SIG-M5 (cell line): ENCODE measurements at places on chromosomes 12 and 14.

DNA sequence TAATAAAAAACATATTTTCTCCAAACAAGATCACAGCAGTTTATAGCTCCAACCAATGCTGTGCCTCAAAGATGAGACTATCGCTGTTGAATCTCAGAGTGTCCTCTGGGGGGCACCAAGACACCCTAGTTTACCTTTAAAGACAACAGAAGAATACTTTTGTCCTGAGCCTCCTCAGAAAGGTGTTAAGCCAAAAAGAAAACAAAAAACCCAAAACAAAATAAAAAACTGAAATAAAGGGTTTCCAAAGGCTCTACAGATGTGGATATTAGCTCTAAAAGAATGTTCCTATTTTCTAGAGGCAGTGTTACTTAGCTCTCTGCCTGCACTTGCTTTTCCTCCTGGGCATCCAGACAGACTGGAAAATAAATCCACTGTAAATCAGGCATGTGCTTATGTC, 86.9 kb upstream of the TTC7B start:
- no peak for DNase-seq

DNA sequence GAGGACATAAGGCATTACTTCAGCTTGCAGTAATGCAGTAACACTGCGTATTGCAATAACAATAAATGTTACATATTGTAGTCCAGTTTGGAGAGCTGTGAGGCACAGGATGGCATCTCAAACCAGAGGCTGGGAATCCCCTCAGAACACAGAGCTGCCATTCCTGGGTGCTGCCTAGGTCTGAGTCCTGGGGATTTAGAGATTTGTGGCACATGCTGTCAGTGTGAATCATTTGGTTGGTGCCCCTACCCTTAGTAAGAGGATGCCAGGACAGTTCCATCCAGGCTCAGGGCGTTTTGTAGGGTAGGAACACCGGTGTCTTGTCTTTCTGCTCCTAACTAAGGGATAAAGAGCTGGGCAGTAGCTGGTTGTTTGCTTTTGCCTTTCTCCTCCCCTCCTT, 22.5 kb downstream of the ZFHX2 start:
- no peak for DNase-seq

GRCh38 chr12:90515199-90516175, 439.5 kb downstream of the CCER1 start:
- no peak for DNase-seq

DNA sequence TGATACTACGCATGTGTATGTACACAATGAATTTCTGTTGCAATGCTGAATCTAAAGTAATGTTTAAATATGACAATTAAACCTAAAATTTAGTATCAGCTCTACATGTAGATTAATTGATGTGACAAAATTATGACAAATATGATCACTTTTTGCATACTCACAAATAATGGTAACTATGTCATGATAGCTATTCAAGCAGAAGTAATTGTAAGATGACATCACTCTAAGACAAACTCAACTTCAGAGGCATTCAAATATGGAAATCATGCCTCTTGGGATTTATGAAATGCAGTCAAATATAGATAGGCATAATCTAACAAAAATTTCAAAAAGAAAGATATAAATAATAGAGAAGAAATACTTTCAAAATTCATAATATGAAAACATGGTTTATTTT, 571.7 kb upstream of the LRFN5 start:
- no peak for DNase-seq

DNA sequence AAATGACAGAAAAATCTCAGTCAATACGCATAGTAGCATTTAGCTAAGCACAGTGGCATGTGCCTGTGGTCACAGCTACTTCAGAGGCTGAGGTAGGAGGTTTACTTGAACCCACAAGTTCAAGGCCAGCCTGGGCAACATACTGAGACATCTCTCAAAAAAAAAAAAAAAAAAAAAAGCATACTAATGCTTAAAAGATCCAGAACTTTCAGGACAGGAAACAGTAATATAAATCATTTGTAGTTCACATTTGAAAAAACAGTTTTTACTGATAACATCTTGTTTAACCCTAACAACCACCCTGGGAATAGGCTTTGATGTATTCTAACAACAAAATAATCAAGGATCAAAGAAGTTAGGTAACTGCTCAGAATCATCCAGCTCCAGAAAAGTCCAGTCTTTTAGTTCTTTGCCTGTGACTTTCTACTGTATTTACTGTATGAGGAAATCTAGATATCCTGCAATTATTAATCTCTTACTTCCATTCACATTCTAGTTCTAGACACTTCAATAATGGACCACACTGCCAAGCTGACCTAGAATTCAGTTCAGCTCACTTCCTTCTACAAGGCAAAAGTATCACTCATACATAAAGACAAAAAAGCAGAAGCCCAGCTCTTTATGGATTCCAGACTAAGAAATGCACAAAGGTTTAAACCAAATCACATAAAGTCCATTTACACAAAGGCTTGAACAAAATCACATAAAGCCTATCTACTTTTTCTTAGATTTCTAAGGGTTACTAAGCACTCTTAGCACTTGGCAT, 28.5 kb downstream of the PAWR start:
- no peak for DNase-seq

DNA sequence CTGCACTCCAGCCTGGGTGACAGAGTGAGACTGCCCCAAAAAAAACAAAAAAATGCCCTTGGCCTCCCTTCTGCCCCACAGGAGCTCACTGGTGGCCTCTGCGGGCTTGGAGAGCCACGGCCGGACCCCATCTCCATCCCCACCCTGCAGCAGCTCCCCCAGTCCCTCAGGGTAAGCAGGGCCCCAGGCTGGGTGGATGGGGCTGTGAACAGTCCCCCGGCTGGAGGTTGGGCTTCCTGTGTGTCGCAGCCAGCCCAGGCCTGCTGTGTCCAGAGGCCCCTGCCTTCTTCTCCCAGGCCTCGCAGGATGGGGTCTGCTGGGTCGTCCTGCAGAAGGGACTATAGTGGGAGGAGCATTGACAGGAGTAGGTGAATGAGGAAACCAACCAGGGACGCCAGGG, 15.4 kb upstream of the PUS1 start:
- DNase-seq = no peak

DNA sequence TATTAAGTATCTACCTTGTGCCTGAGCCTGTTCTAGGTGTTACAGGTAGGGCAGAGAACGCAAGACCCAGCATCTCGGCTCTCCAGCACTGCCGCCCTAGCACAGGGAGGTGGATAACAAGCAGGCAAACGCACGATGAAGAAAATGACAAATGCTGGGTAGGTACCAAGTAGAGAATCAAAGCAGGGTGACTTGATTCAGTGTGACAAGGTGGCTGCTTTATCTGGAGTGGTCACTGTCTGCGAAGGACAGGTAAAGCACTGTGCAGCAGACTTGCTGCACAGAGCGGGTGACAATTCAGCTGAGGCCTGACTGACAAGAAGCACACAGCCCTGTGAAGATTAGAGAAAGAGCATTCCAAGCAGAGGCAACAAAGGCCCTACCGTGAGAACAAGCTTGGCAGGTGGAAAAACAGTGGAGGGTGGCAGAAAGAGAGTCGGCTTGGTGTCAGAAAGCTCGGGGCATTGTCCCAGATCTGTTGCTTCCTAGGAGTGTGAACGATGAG, 12.9 kb downstream of the PRKCH start:
- DNase-seq = no peak

- no peak for DNase-seq
Observed at GRCh38 chr12:46389031-46389616, 16.6 kb upstream of the SLC38A2 start.

DNA sequence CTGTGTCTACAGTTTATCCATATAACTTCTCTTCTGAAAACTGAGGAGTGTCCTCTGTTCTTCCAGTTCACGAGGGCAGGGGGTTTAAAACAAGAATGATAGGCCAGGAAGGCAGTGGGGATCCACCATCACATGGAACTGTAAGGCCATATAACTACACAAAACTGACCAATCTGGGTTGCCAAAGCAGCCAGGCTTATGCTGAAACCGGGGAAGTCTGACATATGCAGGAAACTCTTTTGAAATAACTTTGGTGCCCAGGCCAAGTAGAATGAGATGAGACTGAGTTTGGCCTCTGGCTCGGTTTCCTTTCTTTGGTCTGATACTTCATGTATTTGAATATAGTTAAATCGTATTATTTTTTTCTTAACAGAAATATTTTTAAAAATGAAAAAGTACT, 18.0 kb upstream of the ATF1 start:
- no peak for DNase-seq

DNA sequence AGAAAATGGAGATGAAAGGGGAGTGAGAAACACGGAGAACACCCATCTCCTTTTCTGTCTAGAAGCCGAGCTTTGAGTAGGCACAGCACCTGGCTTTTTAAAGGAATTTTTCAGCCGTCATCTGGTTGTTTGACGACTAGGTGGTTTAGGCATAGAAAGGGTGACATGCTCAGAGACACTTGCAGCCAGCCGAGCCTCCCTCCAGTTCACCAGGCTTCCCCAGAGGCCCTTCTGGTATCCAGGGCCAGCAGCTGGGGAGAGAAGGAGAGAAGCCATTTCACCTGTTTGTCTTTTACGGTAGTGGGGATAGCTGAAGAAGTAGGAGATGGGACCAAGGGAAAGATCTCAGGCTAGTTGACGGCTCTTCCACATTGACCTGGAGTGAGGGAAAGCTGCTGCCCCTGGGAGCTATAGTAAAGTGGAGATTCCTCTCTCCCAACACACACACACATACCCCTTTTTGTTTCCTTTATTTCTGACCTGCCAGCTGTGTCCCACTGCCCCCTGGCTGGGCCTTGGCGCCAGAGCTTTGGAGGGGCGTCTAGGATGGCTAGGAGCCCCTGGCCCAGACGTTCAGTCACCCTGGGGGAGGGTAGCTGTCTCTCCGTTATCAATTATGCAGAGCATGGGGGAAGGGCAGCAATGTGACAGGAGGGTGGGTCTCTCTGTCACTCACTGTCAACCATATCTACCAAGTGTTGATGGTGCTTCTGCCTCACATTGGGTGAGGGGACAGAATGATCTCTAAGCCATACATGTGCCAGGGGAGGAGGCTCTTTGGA, 5.5 kb downstream of the MAP3K12 start:
- no peak for DNase-seq

DNA sequence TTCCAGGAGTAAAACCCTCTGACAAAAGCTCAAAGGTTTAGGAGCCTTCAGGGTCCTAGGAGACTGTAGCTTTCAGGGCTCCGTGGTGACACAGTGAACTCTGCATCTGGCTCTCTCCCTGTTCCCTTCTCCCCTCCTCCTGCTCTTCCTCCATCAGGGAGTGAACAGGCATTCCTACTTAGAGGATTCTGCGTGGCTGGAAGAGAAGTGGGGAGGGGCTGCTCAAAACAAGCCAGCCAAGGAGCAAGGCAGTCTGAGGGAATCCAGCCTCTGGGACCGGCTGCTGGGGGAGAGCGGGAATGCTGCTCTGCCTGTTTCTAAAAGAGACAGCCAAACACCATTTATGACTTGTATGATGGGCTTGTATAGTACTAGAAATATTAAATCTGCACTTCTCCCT, 49.5 kb downstream of the RBMS2 start:
- DNase-seq = no peak

DNA sequence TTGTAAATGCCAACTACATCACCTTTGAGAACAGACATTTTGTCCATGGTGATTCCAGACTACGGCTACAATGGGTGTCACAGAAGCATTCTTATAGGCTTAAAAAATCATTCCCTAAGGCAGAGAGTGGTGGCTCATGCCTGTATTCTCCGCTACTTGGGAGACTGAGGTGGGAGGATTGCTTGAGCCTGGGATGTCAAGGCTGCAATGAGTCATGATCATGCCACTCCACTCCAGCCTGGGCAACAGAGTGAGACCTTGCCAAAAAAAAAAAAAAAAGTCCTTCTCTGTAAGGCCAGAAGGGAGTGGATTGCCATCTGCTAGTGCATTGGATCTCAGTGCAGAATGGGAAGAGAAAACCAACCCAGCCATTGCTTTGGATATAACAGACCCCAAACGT, 522.5 kb downstream of the VRK1 start:
- DNase-seq = no peak

- no peak for DNase-seq
Observed at GRCh38 chr12:20832911-20833310, 22.4 kb downstream of the SLCO1B3 start.

- DNase-seq = no peak
Observed at GRCh38 chr12:11431486-11431885, 36.1 kb upstream of the PRB2 start.

DNA sequence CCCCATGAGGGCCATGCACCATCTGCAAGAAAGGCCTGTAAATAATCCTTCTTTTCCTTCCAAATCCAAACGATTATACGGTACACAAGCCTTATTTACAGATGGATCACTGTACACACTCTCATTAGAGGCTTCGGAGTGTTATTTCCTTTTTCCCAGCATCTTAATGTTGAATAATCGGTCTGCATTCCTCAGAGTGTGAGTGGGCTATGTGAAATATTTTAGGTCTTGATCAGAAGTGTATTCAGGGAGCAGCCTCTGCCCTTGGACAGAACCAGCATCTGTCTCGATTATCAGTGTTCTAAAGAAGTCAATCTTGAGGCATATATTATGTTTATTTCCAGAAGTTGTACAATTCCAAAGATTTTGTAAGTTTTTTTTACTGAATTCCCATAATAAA, 340.6 kb downstream of the SEC23A start:
- no peak for DNase-seq

DNA sequence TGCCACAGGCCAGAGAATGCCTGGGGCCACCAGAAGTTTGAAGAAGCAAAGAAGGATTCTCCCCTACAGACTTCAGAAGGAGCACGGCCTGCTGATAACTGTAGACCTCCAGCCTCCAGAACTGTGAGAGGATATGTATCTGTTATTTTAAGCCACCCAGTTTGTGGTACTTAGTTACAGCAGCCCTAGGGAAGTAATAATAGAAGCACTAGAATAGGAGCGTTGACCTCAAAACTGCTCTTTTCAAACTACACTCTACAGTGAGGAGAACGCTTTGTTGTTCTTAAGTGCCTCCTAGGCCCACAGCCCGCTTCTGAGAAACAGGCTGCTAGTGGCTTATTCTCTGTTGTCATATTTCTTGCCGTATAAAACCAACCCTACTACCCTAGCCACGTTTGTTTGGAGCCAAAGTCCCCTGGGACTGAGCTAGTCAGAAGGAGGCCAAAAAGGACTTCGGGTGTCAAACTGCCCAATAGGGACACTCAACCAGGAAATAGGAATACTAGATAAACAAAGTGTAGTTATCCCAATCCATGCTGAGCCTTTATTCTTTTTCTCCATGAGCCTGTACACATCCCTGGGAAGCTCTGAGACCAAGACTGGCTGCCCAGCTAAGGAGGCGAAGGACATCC, 38.5 kb upstream of the FRS2 start:
- no peak for DNase-seq

DNA sequence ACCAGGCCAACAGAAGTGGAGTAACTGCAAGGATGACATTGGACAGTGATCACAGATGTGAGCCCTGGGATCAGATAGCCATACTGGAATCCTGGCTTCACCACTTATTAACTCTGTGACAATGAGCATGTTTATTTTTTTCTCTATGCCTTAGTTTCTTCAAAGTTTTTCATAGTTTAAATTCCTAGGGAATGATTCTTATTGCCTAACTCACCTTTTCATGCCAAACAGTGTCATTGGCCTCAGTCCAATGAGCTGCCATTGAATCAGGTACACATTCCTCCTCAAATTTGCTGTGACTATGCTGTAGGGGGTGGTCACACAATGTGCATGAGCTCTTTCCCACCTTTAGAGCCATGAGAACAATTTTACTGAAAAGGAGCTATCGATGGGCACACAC, 342.3 kb downstream of the SYT1 start:
- no peak for DNase-seq
